Motor neuron (in vitro differentiated cells): ENCODE measurements at places on chromosomes 12 and 14. TPM values are rescaled to one million over a fixed set of nuclear protein-coding genes. Genes with fewer than 3 reads are reported as not detected.
A peak's percentile ranks its signal among the peaks of the same experiment; 100 is the strongest.

TEX52 gene
- 0.16 and 0.38 TPM in 2 replicates for total RNA-seq

RNASE1 gene
- total RNA-seq = not detected in 2 replicates

- ATAC-seq = peak; percentile 21
These were observed 251.1 kb downstream of the BCAT1 start for GRCh38 chr12:24697769-24698168.

- no peak for ATAC-seq
These were observed 46.6 kb upstream of the TMEM233 start for GRCh38 chr12:119547001-119547400.

GRCh38 chr14:99081156-99081765, 190.7 kb downstream of the BCL11B start:
- ATAC-seq = no peak

C14orf132 gene
- total RNA-seq = 70.8 and 71.7 TPM in 2 replicates

- ATAC-seq = no peak
These were observed 38.2 kb upstream of the SYCP3 start for GRCh38 chr12:101777485-101777884.

PPP1R1A gene
- 1.1 and 1.3 TPM in 2 replicates for total RNA-seq

DACT1 gene
- total RNA-seq = 8.6 and 9.1 TPM in 2 replicates

- ATAC-seq = no peak
These were observed 363.5 kb upstream of the PRICKLE1 start for GRCh38 chr12:42953021-42953420.

DNA sequence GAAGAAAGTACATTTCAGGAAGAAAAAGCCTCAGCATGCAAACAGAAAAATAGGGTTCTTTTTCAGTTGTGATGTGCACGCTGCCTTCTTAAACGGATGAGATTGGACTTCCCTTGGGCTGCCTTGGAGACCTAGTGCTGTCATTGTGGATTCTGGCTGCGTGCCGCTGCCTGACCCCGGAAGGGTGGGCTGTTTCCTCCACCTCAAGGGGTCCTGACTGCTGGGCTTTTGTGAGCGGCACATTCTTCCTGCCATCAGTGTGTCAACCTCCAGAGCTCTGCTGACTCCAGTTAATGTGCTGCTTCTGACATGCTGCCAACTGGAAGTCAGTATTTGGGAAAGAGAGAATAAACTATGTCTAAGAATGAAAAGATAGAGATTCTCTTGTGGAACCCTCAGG, 25.1 kb downstream of the CCNK start:
- no peak for ATAC-seq

GRCh38 chr12:43288671-43289425, 263.2 kb downstream of the ADAMTS20 start:
- no peak for ATAC-seq

LTBP2 gene
- total RNA-seq = 1.8 TPM in 2 replicates

DNA sequence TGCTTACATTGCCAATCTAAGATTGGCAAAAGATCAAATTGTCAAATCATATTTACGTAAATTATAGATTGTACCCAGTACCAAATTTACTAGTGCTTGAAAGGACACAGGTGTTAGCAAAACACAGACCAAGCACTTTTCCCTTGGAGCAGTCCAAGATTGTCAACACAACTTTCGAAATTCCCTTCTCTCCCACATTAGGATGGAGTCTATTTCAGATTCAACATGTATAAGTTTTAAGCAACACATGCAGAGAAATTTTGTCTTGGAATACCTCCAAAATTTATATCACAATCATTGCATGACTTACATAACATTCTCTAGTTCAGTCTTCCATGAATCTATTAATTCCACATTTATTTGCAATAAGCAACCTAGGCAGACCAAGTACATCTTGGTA, 74.9 kb upstream of the SLCO1C1 start:
- no peak for ATAC-seq

DNA sequence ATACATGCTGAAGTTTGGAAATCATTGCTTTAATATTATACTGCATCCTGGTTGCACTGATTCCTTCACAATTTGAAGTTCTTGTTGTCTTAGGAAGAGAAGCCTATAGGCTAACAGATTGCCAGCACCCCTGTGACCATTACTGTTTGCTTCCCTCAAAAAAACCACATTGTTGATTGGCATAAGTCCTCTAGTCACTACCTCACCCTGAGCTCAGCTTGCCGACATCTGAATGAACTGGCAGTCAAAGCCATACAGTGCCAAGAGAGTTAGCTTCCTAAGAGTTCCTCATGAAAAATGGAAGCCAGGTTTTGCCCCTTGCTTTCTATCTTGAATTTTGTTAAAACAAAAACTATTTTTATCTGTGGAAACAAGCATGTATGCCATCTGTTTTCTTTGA, 276.1 kb downstream of the SYT1 start:
- ATAC-seq = no peak

- ATAC-seq = no peak
These were observed 105.0 kb downstream of the SNAPC1 start for GRCh38 chr14:61866932-61867920.

GRCh38 chr12:60494244-60494643, 898.4 kb downstream of the SLC16A7 start:
- ATAC-seq = peak; percentile 49

HOTAIR gene
- total RNA-seq = 0.56 and 0.94 TPM in 2 replicates
